ENCODE measurements at places on chromosomes 5 and 9.

DNA sequence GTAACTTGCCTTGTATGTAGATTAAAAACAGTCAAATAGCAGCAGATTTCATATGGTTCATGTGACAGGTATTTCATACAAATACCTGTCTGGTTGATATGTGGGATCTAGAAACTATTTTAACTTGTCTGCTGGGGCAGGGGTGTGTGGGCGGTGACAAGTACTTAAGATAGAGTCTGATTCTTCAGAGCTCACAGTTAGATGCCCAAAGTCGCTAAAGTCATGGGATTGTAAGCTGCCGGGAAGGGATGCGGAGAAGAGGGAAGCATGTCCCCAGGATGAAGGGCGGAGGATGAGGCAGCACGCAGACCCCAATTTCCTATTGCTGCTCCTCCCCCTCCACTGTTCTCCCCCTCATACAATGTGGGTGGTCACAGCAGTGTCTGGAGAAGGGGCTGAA lies 13.3 kb downstream of the ANXA6 start:
- no peak for DNase-seq

- no peak for DNase-seq
Observed at GRCh38 chr9:85451680-85452079, 290.1 kb downstream of the AGTPBP1 start.

- DNase-seq = no peak
Observed at GRCh38 chr5:154491941-154492340, 13.9 kb upstream of the HAND1 start.

DNA sequence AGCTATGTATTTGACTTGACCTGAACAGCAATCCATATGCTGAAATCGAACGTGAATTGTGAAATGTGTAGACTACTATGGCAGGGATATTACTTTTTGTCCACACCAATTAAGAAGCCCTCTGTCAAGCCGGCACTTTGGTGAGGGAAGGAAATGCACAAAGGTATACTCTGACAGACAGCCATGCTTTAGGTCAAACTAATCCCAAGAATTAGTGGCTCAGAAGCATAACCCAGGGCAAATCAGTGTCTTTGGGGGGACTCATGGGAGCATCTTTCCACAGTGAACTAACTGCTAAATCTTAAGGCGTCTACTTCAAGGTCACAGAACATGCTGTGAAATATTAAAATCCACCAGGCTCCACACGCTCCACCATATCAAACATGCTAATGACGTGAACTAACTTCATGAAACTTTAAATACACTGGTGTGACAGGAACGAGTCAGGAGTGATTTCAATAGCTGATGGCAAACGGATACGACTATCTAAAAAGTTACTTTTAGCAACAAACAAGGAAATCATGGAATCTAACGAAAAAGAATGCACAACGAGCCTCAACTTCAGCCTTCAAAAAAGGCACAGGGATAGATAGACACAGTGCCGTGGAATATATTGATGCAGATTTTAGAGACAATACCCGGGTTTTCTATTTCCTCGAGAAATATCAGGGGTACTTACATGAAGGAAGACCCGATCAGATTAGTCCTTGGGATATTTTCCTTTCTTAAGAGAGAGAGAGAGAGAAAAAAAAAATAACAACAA lies 527 bp downstream of the MEF2C start:
- DNase-seq = peak; percentile 15

GRCh38 chr9:87140605-87141109 lies 193.4 kb upstream of the GAS1 start:
- DNase-seq = peak; percentile 63

DNA sequence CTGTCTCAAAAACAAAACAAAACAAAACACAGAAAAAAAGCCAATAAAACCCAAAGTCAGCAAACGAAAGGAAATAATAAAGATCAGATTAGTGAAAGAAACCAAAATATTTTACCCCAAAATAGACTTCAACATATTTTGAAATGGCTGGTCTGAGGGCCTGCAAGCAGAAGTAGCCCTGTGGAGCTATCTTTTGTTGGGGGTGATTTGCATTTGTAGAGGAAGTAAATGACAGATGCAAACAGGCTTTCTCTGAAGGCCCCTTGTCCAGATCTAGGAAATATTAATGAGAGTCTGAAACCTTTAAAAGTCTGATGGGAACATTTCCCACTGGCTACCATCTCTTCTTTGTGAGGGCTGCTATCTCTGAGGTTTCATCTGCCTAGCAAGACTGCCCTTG lies 74.0 kb downstream of the GCNT4 start:
- DNase-seq = no peak

DNA sequence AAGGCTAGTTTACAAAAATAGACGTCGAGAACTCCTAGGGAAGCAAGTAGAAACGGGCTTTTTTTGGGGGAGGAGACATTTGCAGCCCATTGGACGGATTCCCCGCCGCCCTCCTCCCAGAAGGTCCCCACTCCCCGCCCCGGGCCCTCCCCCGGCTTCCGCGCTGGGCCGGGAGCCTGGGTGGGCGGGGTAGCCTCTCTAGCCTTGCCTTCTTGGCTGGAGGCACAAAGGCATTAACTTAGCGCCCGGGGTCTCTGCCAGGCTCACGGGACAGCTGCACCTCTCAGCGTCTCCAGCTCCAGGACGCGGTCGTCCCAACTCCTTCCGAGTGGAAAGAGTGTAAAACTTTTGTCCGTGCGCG lies at the start of gene DMRTA1:
TSS of gene DMRTA1 (plus strand) at position 236 of the 361 bp plus-strand sequence. CDS start 242 bp downstream, outside the sequence.
- DNase-seq = peak; percentile 48

DNA sequence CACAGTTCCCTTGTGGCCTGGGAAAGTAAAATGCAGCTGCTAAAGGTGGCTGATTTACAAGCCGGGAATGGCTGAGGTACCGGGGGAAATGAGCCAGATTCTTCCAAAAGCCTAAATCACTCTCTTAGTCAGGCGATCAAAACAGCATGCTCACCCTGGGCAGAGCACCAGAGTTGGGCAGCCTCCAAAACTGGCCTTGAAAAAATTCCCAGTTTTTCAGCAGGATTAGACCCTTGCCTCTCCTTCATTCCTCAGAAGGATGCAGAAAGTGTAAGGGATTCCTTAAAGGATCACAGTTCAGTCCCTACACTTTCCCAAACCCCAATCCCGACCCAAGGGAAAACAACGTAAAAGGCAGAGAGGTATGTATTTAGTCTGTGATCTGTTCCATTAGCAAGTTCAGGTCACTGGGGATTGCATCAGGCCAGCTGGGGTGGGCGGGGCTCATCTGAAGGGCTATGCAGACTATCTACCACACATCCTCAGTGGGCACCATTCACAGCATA lies 16.9 kb downstream of the TMEM174 start:
- peak; percentile 66 for DNase-seq

DNA sequence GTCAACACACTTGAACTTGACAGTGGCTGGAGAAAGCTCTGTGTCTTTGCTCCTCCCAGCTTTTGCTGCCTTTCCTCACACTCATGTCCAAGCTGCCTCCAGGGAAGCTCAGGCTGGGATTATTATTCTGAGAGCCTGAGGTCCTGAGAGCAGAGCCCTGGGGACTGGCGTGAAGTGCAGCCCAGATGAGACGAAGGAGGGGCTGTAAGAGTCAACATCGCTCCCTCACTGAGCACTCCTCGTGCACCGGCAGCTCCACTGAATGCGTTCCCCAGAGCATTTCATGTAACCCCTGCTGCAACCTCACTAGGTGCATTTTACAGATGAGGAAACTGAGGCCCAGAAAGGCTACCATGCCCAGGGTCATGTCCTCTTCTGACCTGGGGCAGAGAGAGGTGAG lies 63.5 kb upstream of the PHYKPL start:
- DNase-seq = no peak

DNA sequence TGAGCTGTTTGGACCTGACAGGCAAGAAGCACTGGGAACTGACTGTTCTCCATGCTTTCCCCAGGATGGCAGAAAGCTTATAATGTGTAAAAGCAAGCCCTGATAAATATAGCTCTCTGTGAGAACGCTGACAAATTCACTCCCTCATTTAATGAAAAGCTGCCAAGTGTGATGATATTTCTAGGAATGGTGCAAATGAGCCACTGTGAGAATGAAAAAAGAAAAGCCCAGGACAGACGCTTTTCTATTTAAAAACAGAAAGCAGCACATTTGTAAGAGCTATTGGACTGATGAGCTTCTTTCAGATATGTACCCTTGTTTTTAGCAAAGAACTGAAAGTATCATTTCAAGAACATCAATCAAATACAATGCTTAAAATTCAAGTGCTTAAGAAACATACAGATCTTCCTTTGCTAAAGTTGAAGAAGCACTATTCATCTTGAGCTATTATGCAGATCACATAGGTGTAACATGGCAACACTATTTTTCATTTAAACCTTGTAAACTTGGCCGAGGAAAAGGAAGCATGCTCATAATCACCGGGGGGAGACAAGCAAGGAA lies 842.6 kb upstream of the ACO1 start:
- no peak for DNase-seq

GRCh38 chr5:169796731-169797130 lies 159.7 kb downstream of the DOCK2 start:
- no peak for DNase-seq

GRCh38 chr5:24045046-24045445 lies 537.6 kb downstream of the PRDM9 start:
- no peak for DNase-seq

GRCh38 chr9:69206047-69206446 lies 32.0 kb downstream of the TJP2 start:
- DNase-seq = no peak

DNA sequence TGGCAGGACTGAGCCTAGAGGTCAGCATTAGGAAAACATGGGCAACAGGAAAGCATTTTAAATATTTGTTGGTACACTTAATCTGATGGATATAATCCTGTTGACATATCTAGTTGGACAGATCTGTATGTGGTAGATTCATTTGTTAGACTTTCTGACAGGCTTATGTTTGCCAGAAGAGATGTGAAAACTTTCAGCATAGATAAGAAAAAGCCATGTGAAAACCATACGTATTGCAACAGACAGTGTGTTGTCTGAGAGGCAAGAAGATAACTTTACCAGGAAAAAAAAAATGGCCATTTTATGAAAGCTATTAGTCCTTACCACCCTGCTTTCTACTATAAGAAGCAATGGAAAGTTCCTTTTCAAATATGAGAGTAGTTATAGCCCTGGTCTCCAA lies 1902.2 kb upstream of the C9orf72 start:
- no peak for DNase-seq

GRCh38 chr9:128634111-128634510 lies 22.5 kb downstream of the DYNC2I2 start:
- no peak for DNase-seq

GRCh38 chr5:156188016-156188415 lies 138.9 kb upstream of the SGCD start:
- peak; percentile 43 for DNase-seq

- peak; percentile 14 for DNase-seq
Observed at GRCh38 chr5:124053340-124053739, 541.4 kb downstream of the CSNK1G3 start.

GRCh38 chr9:113673726-113674125 lies 202.4 kb upstream of the ZNF618 start:
- peak; percentile 52 for DNase-seq

GRCh38 chr9:38363589-38363925 lies 28.9 kb upstream of the ALDH1B1 start:
- DNase-seq = no peak

DNA sequence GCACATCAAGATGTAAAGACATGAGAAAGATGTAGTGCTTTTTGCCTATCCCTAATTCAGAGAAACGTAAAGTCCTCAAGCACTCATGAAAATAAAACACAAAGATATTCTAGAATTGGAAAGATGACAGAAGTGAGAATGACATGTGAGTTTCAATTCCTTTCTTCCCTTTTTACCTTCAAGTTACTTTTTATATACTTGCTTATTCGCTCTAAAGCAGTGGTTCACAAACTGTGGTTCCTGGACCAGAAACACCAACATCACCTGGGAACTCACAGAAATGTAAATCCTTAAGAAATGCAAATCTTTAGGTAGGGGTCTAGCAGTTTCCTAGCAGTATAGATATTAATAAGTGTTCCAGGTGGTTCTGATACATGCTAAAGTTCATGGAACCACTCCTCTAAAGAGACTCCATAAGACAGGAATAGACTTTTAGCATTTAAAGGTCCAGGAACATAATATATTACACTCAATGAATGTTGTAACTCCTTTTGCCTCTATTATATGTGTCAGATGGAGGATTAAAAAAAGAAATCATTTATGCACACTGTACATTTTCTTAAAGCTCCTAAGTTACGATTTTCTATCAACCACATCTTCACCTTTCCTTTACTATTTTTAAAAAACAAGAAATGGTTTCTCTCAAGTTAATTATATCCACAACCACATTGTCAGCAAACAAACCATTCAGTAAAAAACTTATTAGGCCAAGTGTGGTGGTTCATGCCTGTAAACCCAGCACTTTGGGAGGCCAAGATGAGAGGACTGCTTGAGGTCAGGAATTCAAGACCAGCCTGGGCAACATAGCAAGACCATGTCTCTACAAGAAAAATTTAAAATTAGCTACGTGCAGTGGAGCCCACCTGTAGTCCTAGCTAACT lies 39.9 kb downstream of the ERP44 start:
- no peak for DNase-seq

DNA sequence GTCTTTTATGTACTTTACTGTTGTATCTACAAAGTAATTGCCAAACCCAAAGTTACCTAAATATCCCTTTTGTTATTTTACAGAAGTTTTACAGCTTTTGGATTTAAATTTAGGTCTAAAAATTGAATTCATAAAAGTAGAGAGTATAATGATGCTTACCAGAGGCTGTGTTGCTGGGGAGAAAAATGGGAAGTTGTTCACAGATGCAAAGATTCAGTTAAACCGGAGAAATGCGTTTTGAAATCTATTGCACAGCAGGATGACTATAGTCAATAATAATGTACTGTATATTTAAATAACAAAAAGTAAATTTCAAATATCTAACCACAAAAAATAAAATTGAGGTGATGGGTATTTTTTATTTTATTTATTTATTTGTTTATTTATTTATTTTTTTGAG lies 2.6 kb upstream of the ANKRD18A start:
- DNase-seq = no peak

- DNase-seq = no peak
Observed at GRCh38 chr5:172106511-172107356, 81.3 kb downstream of the STK10 start.

DNA sequence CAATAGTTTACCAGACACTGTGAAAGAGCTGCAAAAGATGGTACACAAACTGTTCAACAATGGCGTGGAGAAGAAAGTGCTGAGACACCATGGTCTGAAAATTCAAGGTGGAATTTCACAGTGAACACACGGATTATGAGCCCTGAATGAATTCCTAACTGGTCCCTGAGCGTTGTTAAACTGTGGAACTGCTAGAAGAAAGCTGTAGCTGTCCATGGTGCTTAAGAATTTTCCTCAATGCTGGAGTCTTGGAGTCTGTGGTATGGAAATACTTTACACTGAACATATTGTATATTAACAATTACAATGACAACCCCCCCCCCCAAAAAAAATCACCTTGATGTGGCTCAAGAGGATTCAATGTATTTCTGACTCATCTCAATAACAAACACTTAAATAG lies 68.5 kb downstream of the SLC24A2 start:
- peak; percentile 41 for DNase-seq

- DNase-seq = peak; percentile 60
Observed at GRCh38 chr5:125393221-125393815, 646.9 kb upstream of the ZNF608 start.

GRCh38 chr5:1542781-1543180 lies 19.0 kb upstream of the LPCAT1 start:
- DNase-seq = peak; percentile 79

All from fibroblast of mammary gland (primary cell).